ENCODE measurements at places on chromosomes 16 and 17.

GRCh38 chr16:70490261-70490660 is 33.1 kb downstream of the COG4 start:
- DNase-seq, result no peak

DNA sequence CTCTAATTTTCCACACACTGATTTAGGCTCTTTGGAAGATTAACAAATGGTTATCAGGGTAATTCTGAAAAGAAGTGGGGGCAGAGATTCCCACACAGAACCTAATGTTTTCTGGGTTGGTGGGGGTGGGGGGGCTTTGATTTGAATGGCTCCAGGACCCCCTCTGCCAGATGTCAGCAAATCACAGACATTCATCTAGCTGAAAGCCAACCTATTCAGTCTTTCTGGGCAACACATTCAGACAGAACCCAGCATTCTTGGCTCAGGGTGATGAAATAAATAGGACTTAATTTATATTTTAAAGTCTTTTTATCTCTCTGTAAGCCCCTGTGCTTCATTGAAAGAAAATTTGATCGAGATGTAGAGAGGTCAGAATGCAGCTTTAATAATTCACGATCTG is 533.2 kb downstream of the XYLT1 start:
- DNase-seq, result no peak

DNA sequence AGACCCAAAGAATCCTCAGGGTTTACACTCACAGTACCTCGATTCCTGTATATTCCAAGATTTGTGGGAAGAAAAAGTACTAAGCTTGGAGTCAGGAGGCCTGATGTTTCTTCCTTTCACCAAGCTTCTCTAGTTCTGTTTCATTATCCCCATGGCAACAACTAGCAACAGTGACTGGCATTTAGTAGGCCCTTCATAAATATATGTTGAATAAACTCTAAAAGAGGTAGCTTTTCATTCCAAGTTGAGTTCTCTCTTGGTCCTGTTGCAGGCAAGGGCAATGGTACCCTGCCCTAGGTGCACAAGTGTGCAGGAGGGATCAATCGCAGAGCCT is 527 bp upstream of the UBE2Z start:
- DNase-seq, result no peak

GRCh38 chr17:77131904-77132303 is 8.9 kb upstream of the SEC14L1 start:
- no peak for DNase-seq

DNA sequence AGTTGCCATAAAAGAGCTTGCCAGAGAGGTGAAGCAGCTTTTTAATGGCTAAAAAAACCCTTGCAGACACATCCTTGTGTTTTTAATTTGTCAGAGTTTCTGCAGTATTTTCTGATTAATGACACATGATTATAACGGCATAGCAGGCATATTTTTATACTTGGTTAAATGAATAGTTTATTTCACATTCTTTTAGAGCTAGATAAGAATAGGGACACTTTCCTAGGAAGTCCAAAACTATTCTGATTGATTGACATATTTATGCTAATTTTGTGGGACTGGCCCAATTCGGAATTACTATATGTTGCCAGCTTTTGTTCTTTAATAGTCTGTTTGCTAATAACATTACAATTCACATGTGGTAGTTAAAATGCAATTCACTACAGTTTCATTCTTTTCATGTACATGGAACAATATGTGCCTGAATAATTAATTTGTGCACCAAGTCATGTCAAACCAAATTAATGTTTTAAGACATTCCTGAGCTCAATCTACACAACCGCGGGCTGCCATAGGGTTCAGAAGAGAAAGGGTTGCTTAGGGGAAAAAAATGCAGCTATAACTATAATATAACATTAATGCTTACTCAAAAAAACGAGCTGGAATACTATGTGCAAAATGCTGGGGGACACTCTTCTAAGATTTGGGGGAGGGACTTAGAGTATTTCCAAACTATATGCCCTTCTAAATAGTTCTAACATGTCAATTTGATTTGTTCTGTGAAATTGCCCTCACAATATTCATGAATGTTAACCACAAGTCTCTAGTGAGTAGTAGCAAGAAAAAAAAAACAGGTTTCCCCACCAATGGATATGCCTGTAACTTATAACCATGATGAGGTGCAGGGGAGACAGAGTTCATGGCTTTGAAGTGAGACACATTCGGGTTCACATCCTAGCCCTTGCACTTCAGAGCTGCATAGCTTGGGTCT is 305.4 kb downstream of the CEP112 start:
- no peak for DNase-seq

- DNase-seq, result peak; percentile 53
These were observed 7.5 kb downstream of the UBE2Z start for GRCh38 chr17:48915459-48916282.

GRCh38 chr16:50878966-50879615 is 137.2 kb downstream of the CYLD start:
- no peak for DNase-seq

DNA sequence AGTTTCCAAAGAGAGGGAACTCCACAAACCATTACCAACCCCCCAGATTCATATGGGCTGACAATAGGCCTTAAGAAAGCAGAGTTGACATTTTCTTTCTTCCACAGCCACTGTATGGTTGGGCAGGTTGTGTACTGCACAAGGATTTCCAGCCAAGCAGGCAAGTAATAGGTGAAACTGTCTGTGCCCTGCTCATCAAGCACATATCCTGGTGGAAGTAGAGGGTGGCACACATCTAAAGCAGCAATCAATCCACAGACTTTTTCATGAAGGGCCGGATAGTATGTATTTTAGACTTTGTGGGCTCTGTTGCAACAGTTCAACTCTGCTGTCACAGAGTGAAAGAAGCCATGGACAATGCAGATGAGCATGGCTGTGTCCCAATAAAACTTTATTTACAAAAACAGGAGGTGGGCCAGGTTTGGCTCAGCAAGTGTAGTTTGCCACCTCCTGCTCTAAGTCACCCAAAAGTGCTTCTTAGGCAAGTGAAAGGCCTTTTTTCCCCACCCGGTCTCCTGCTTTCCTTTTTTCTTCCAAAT is 63.4 kb downstream of the SNX20 start:
- DNase-seq, result no peak

DNA sequence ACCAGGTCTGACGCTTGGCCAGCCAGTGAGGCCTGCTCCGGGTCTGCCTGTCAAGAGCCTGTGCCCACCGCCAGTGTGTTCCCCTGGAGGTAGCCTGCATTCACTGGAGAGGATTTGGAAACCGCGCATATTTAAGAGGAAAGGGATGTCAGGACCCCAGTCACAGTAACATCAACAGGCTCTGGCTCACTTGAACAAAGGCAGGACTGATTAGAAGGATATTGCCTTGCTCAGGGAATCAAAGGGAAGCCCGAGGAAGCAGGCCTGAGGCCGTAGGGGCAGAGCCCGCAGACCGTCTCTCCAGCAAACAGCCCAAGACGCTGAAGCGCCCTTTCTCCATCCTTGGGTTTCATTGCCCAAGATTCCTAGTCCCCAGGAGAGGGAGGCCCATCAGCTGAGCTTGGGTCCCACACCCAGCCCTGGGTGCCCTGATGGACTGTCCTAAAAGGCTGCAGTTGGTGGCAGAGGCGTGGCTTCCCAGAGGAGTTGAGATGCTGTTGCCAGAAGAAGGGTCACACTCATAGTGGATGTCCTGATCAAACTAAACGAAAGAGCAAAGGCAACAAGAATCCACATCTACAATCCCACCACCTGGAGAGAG is 23.2 kb downstream of the NT5M start:
- no peak for DNase-seq

GRCh38 chr16:23317751-23318150 is 15.6 kb downstream of the SCNN1B start:
- no peak for DNase-seq

- DNase-seq, result peak; percentile 29
These were observed 27.9 kb downstream of the MBTPS1 start for GRCh38 chr16:84088695-84089395.

DNA sequence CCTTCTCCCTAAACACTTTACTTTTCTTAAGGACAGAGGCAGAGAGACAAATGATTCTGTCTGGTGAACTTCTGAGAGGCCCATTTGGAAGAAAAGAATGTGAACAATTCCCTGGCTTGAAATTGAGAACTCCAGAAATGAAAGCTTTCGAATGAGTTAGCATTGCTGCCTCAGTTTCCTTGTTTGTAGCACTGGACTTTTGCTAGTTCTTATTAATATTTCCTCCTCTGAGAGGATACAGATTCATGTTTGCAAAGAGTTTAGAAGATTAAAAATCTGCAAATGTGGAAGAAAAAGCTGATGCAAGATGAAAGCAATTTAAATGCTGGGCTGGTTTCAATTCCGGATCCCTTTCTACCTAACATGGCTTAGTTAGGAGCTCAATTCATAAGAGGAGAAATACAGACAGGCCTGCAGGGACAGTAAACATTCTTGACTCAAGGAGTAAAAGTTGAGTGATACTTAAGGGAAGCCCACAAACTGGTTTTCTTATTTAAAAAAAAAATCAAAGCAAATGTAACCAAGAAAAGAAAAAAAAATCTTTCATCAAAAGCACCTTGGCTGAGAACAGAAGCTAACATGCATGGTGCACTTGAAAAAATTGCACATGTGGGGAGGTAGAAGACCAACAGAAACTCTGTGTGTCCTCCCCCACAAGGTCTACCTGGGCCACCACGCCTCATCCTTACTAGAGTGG is 27.1 kb downstream of the HNF1B start:
- DNase-seq, result no peak

- no peak for DNase-seq
These were observed 543 bp upstream of the GPS2 start for GRCh38 chr17:7315570-7316235.

DNA sequence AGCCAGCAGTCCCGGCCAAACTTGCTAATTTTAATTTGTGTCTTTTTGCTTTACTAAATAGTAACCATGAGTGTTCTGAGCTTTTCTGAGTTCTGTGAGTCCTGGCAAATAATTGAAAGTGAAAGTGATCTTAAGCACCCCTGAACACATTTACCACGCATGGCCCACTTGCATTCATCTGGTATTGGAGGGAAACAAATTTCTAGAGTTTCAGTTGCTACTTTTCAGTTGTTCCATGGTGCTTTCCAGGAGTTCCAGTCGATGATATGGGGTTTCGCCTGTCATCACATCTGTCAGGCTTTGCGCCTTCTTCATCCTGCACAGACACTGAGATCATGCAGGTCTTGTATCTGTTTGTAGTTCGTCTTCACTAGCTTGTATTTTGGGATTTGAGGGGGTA is 44.1 kb downstream of the CRLF3 start:
- DNase-seq, result no peak

GRCh38 chr17:64628641-64629040 is 33.5 kb downstream of the SMURF2 start:
- no peak for DNase-seq

DNA sequence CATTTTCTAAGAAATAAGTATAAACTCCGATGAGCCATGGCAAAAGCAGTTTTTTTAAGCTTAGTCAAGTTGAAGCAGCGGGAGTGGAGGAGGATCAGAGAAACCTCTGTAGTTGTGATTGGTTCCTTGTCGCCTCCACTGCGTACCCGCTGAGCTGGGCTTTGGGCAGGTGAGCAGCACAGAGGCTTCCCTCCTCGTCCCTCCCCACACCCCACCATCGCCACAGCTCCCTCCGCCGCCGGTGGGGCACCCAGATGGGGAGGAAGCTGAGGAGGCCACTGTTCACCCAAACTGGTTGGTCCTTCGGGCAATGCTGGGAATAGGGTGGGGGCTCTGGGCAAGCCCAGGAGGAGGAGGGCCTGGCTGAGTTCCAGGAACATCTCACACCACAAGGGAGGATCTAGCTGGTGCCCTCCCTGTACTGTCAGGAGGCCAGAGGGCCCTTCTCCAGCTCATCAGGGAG is 5.2 kb upstream of the MRPL38 start:
- DNase-seq, result no peak

DNA sequence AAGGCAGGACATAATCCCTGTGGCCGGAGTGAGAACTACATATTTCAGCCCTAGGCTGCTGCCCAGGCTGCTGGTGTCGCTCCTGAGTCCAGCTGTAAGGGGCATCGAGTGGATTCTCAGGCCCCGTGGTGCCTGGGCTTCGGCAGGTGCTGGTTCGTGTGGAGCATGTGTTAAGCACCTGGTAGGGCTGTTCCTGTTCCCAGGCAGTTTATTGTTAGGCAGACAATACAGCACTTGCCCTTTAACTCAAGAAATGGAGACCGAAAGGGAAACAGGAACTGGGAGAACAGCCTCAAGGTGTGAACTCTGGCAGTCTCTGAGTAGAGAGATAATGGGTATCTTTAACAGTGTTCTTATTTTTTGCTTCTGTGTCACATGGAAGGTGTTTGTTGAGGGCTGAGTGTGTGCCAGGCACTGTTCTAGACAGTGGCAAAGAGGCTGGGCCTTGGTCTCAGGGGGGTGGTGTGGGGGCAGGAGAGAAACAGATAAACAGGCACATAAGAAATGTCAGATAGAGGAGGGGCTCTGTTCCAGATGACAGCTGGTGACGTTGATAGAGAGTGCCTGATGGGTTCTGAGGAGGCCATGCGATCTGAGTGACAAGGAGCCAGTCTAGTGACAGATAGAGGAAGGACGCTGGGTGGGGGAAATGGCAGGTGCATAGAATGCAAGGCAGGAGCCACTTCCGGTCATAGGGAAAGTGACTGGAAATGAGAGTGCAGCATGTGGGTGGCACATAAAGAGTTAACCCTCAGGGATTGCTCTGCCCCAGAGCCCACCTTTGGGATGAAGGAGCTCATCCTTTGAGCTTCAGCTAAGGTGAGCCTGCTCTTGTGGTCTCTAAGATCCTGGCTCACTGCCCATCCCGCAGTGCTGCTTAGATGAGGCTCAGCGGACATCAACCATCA is 33.8 kb downstream of the EPN2 start:
- no peak for DNase-seq

GRCh38 chr17:4974115-4974670 is 6.6 kb upstream of the SPAG7 start:
- DNase-seq, result no peak

- no peak for DNase-seq
These were observed 28.6 kb upstream of the XYLT1 start for GRCh38 chr16:17499223-17499902.

DNA sequence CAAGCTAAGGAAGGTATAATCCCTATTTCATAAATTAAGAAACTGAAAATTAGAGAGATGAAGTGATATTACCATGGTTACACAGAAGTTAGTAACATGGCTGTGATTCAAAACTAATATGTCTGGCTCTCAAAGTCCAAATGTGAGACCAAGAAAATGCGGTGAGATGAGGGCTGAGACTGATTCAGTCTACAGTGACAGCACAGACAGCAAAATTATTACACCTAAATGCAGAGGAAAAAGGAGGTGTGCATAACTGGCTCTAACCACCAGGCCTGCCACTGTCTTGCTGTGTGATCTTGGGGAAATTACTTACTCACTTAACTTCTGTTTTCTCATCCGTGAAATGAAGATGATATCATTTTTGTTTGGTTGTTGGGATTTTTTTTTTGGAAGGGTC is 270.0 kb upstream of the SOX9 start:
- DNase-seq, result no peak

GRCh38 chr16:48901712-48902374 is 291.9 kb upstream of the N4BP1 start:
- DNase-seq, result no peak

DNA sequence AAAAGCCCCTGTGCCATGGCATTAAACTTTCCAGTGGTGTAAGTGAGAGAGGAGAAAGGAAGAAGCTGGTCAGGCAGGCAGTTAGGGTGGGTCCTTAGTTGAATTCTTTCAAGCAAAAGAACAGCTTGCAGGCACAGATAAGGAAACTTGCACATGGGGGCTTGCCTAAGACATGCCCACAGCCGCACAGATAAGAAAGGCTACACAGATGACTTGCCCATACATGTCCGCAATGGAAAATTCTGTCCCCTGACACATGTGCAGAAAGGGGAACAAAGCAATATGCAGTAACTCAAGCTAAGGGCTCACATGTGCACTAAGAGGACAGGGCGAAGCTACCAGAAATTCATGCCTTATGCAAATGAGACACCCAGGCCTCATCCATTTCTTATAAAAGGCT is 69.9 kb downstream of the GSG1L start:
- no peak for DNase-seq

Data from activated CD4-positive, alpha-beta T cell treated with anti-CD3 and anti-CD28 coated beads for 4 hours (primary cell).